Fibroblast of skin of right quadriceps (primary cell): ENCODE measurements at places on chromosomes 16 and 17.
A peak's percentile ranks its signal among the peaks of the same experiment; 100 is the strongest.

DNA sequence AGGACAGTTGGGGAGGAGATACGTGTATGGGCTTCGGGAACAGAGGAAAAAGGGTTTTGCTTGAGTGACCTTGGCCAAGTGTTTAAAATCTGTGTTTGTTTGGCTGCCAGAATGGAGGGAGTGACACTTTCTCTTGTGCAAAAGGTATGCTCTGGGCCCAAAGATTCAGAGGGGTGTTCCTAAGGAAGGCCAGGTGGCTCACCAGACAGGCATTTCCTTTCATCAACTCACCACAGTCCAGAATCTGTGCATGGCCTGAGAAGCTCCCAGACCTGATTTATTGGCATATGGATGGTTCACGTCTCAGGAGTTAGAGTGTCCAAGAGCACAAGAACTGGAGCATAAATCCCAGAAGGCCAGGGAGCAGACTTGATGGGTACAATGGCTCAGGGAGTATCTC is 53.4 kb upstream of the NLK start:
- DNase-seq, result no peak

GRCh38 chr16:5011637-5012036 is 22.1 kb downstream of the NAGPA start:
- no peak for DNase-seq

DNA sequence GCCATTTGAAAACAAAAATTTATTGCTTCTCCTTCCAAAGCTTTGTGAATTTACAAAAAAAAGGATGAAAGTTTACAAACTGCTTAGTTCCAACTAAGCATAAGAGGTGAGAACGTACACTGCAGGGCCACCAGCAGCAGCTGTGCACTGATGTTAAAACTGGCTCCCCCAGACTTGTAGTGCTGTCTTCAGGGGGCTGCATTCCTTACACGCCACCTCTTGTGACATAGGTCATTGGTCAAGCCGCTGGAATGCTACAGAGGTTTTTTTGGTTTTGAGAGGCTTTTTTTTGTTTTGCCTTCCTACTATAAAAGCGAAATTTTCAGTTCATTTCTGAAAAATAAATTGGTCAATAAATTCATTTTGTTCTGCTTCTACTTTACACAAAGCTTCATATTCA is 6.9 kb downstream of the IFT20 start:
- DNase-seq, result no peak

DNA sequence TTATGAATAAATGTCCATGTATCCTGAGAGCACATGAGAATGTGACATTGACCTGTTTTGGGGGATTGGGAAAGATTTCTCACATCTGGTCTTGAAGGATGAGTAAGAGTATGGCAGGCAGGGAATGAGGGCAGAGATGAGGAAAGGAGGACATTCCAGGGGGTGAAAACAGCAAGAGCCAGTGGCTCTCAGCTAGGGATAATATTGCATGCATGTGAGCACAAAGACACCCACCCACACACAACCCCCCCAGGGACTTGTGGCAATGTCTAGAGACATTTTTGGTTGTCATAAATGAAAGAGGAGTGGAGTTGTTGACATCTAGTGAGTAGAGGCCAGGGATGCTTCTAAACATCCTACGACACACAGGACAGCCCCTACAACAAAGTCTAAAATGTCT is 6.0 kb downstream of the MYO1D start:
- peak; percentile 89 for DNase-seq

DNA sequence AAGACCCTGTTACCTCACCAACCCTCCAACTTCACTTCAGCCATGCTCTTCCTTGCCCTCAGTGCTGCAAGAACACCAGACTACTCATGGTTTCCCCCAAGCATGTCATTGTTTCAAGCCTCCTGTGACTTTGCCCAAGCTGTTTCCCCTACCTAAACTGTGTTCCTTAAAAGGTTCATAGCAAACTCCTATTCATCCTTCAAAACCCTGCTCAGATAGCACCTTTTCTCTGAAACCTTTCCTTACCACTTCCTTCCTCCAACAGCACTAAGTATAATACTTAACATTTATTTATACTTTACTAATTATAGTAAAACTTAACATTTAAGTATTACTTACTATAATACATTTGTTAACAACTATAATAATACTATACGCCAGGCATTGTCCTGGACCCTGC is 136.2 kb downstream of the CCT6B start:
- DNase-seq, result no peak

GRCh38 chr17:8793649-8794048 is 5.5 kb downstream of the MFSD6L start:
- DNase-seq, result no peak

DNA sequence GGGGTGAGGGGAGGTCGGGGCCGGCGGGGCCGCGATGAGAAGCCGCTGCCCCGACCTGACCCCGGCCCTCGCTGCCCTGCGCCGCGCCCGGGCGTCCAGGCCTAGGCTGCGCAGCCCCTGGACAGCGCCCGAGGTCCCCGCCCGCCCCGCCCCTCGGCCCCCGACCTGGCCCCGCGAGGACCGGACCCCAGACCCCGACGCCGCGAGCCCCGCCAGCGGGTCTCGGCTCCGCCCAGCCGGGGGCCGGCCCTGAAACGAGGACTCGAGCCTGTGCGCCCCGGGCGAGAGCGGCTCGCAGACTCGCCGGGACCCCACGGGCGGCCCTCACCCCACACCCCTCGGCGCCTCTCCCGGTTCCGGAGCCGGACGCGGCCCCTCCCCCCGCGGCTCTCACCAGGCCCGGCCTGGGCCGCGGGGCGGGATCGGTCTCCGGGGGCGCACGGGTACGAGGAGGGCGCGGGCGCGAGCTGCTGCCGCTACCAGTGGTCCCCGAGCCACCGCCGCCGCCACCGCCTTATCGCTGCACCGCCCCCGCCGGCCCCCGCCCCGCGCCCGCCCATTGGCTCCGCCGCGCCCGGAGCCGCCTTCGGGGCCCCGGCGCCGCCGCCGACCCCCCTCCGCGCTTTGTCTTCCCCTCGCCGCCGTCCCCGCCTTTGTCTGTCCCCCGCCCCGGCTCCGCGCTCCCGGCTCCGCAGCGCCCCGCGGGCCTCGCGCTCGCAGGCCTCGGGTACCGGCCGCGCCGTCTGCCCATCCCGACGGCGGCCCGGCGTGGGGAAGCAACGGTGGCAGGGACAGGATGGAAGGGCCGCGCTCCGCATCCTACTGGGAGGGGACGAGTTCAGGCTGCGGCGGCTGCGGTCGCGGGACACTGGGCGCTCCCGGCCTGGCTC is at the start of gene LIMD2:
LIMD2 (minus strand) TSS at position 488 of the 890 bp plus-strand sequence. CDS start 827 bp downstream, outside the sequence.
- DNase-seq, result peak; percentile 66

DNA sequence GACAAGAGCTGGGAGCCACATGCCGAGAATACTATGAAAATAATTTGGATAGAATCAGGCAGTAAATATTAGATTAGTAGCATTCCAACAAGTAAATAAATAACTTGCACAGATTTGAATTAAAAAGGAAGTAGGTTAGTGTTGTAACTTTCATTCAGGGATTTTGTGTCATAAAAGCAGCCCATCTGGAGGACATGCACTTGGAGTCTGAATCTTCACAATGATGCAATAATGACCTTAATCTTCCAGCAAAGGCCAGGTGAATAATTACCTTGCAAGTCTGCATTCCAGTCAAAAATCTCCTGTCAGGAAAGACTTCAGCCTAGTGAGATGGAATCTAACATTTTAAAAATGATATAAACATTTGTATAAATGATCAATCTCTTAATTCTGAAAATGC is 518.1 kb downstream of the KCNJ2 start:
- no peak for DNase-seq

DNA sequence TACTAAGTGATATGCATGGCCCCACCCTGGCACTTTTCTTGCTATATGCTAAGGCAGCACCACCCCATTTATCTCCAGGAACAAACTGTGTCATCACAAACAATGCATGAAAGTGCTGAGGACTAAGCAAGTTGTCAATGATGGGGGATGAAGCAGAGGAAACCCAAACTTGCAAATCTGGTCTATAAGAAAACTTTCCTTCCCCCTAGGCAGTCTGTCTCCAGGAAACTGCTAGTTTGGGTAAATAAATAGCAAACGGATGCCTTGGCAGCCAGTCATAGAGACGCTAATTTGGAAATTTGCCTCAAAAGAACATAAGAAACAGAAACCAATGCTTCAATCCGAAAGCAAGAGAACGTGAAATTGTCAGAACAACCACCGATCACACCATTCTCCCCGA is 5.6 kb upstream of the HSBP1 start:
- peak; percentile 85 for DNase-seq

GRCh38 chr17:45410144-45411091 is 22.3 kb downstream of the ARHGAP27 start:
- DNase-seq, result no peak

- DNase-seq, result peak; percentile 70
These were observed 11.5 kb downstream of the KCNG4 start for GRCh38 chr16:84228256-84228838.

GRCh38 chr17:60138769-60139437 is 10.9 kb upstream of the CA4 start:
- no peak for DNase-seq

GRCh38 chr17:16406742-16407674 is 8.4 kb upstream of the TRPV2 start:
- DNase-seq, result peak; percentile 22

DNA sequence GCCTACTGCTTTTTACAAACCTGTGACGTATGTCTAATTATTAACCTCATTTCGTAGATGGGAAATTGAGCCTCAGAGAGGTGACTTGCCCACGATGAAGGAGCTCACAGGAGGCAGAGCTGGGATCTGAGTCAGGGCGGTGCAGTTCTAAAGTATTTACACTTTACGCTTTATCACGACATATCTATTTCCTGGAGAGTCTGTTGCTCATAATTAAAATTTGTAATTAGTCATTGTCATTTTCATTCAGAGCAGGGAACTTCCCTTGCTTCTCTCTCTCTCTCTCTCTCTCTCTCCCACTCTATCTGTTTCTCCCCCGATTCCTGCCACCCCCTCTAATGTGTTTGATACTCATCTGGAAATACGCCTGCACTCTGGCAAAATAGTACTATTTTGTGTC is 5.9 kb downstream of the SLC5A11 start:
- peak; percentile 54 for DNase-seq

GRCh38 chr17:42536372-42537155 is 523 bp downstream of the NAGLU start:
- DNase-seq, result peak; percentile 72

DNA sequence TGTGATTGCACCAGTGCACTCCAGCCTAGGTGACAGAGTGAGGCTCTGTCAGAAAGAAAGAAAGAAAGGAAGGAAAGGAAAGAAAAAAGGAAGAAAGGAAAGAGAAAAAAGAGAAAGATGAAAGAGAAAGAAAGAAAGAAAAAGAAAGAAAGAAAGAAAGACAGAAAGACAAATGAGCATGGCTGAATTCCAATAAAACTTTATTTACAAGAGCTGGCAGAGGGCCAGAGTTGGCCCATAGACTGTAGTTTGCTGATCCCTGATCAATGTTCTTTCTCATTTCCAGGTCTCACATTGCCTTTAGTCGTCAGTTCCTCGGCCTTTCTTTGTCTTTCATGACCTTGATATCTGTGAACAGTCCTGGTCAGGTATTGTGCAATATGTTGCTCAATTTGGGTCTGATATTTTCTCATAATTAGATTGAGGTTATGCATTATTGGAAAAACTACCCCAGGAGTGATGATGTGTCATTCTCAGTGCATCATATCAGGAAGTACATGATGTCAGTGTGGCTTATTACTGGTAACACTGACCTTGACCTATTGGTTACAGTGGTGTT is 68.5 kb upstream of the MED9 start:
- peak; percentile 34 for DNase-seq

DNA sequence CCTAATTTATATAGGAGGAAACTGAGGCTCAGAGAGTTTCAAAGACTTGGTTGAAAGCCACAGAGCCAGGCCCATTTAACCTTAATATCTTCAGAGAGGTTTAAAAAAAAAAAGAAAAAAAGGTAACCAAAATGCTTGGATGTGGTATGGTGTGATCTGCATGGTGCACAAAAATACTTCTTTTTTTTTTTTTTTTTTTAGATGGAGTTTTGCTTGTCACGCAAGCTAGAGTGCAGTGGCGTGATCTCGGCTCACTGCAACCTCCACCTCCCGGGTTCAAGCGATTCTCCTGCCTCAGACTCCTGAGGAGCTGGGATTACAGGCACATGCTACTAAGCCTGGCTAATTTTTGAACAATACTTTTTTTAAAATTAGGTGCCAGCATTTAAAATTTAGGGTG is 101.8 kb downstream of the XYLT1 start:
- DNase-seq, result no peak

GRCh38 chr16:1311212-1311737 is 1.8 kb downstream of the UBE2I start:
- DNase-seq, result no peak

DNA sequence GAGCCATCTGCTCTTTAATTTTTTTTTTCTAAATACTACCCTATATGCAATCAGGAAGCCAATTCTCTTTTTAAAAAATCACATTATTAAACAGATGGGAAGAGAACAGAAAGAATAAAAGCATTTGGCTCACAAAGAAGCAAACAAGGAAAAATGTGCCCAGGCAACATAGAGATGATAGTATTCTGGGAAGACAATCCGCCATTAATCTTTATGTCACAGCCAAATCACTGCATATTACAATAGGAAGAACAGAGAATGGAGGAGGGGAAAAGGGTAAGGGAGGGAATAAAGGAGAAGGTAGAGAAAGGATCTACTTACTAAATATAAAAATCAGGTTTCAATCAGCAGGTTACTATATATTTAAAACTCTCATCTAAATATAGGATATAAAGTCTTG is 34.3 kb downstream of the STAT5B start:
- no peak for DNase-seq

GRCh38 chr17:68277807-68278206 is 13.1 kb downstream of the SLC16A6 start:
- DNase-seq, result no peak

DNA sequence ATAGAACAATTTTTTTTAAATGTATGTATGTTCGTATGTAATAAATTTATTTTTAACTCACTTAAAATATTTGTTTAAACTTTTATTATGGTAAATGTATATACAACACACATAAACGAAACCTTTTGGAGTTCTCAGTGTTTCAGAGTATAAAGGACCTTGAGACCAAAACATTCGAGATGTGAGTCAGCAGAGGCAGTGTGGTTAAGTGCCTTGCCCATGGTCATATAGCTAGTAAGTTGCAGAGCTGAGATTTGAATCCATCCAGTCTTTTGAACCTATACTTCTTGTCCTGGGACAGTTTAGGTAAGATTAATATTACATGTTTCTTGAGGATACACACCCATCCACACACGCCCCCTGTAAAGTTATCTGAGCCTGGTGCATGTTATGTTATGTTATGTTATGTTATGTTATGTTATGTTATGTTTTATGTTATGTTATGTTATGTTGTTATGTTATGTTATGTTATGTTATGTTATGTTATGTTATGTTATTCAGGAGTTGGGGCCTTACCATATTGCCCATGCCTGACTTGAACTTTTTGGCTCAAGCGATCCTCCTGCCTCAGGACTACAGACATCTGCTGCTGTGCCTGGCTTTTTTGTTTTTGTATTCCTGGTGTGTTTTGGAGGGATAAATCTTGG is 41.8 kb downstream of the TNRC6A start:
- peak; percentile 27 for DNase-seq

- no peak for DNase-seq
These were observed 5.4 kb downstream of the TPSD1 start for GRCh38 chr16:1261131-1261892.

- no peak for DNase-seq
These were observed 13.1 kb downstream of the SPOP start for GRCh38 chr17:49664706-49665211.
